ENCODE measurements at places on chromosomes 16 and 17. TPM values are rescaled to one million over a fixed set of nuclear protein-coding genes. Genes with fewer than 3 reads are reported as not detected.

GRCh38 chr16:67996666-67997065, 2.6 kb downstream of the DPEP2 start:
- no peak for DNase-seq

DNA sequence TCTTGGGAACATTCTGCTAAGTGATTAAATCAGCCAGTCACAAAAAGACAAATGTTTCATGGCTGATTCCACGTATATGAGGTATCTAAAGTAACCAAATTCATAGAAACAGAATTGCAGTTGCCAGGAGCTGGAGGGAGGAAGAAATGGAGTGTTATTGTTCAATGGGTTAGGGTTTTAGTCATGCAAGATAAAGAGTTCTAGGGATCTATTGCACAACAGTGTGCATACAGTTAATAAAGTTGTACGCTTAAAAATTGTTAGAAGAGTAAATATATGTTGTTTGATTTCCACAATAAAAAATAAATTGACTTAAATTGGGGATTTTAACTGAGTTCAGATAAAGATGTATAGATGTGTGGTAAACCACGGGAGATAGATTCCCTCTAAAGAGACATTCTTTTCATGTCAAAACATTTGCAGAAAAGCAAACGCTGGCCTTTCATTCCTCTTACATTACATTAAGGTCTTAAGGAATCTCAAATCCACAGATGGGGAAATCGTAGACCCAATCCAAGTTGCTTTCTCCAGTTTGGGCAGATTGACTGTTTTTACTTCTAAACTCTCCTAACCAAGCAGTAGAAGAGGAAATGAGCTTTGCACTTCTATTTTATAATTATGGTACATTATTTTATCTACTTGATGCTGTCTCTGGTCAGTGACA, 4.6 kb downstream of the PRDM7 start:
- no peak for DNase-seq

- peak; percentile 12 for DNase-seq
Observed at GRCh38 chr17:72118335-72119076, 2.3 kb upstream of the SOX9 start.

- DNase-seq = no peak
Observed at GRCh38 chr16:77995843-77996455, 26.4 kb upstream of the CLEC3A start.

DNA sequence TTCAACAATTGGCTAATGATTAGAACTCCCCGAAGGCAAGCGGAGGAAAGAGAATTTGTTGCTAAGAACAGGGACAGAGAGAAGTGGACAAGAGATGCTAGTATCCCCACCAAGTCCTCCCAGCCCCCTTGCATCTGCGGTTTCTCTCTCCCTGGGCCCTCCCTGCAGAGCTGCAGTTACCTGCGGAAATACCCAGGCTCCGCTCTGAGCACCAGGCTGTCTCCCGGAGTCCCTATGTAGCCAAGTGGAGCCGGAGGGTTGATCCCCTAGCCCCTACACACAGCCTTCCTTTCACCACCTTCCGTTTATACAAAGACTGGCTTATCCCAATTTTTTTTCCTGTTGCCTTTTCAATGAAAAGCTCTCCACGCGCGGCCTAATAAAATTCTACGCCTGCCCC, 834.4 kb downstream of the KCNJ2 start:
- DNase-seq = no peak

GRCh38 chr17:14299280-14300141, 1.4 kb upstream of the HS3ST3B1 start:
- no peak for DNase-seq

GRCh38 chr17:55200904-55201303, 63.9 kb upstream of the HLF start:
- no peak for DNase-seq

- DNase-seq = no peak
Observed at GRCh38 chr17:67359960-67360791, 6.2 kb downstream of the PSMD12 start.

DNA sequence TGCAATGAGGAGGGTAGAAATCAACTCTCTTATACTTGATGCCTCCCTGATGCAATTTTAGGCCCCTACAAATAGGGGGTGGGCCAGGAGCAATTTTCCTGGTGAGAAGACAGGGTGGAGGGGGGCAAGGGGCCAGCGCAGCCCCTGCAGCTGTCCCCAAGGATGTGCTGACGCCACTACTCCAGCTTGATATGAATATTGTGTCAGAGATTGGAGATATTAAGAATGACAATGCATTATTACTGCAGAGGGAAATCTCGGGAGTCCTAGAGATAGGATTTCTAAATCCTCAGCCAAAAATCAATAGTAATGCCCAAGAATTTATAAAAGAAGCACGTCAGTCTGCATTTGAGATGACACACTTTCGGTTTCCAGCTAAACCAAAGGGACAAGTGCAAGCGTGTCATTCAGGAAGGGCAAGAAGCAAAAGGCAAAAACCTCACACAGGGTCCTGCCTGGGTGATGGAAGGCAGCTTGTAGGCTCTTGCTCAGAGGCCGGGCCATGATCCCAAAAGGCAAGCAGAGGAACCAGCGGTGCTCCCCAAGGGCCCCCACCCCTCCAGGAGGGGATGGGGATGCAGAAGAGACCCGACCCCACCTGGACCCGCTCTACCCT, 178.8 kb downstream of the C16orf78 start:
- no peak for DNase-seq

- no peak for DNase-seq
Observed at GRCh38 chr17:30554839-30555751, 77.9 kb downstream of the GOSR1 start.

DNA sequence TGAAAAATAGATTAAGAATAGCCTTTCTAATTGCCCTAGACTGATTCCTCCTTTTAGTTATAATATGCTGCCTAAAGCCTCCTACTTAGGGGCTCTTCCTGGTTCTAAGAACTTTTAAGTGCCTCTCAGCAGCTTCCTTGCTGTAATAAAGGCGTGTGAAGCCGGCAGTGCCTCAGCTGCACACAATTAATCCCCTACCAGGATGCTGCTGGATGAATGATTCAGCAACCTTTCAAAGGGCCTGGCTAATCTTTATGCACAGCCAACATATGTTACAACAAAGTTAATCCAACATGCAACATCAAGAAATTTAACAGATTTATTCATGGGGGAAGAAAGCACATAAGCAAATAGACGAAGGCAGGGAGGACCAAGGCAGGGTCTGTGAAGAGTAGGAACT, 145.2 kb downstream of the PMP22 start:
- DNase-seq = no peak

DNA sequence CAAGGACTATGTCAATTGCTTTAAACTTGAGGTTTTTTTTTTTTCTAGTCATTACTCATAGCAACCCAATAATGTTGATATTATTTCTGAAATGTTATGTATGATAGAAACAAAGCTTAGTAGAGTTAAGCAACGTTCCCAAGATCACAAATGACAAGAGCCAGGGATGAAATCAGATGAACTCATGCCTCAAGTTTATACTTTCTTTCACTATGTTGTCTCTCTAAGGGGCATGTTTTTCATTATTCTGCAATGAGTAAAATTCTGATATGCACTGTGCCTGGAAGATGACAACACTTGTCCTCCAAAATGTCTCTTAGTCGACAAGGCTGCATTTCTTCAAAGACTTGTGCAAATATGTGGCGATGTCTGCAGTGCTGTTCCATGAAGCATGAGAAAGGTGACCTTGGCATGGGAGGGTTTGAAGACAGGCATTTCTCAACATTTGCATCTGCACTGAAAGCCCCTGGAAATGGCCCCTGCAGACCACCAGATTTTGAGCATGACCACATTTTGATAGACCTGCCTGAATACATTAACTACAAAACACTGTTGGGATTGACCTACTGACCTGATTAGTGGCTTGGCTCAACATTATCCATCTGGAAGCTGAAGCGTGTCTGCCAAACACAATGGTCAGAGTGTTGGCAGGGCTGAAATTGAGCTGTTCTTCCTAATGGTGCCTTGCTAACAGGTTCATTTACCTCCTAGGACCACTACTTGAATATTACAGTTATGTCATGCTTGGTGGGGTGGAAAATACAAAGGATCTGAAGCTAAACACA, 1027.5 kb downstream of the CDH11 start:
- DNase-seq = no peak

- no peak for DNase-seq
Observed at GRCh38 chr16:89417352-89417751, 73.0 kb downstream of the ANKRD11 start.

GRCh38 chr17:78652913-78653312, 75.7 kb upstream of the DNAH17 start:
- no peak for DNase-seq

DNA sequence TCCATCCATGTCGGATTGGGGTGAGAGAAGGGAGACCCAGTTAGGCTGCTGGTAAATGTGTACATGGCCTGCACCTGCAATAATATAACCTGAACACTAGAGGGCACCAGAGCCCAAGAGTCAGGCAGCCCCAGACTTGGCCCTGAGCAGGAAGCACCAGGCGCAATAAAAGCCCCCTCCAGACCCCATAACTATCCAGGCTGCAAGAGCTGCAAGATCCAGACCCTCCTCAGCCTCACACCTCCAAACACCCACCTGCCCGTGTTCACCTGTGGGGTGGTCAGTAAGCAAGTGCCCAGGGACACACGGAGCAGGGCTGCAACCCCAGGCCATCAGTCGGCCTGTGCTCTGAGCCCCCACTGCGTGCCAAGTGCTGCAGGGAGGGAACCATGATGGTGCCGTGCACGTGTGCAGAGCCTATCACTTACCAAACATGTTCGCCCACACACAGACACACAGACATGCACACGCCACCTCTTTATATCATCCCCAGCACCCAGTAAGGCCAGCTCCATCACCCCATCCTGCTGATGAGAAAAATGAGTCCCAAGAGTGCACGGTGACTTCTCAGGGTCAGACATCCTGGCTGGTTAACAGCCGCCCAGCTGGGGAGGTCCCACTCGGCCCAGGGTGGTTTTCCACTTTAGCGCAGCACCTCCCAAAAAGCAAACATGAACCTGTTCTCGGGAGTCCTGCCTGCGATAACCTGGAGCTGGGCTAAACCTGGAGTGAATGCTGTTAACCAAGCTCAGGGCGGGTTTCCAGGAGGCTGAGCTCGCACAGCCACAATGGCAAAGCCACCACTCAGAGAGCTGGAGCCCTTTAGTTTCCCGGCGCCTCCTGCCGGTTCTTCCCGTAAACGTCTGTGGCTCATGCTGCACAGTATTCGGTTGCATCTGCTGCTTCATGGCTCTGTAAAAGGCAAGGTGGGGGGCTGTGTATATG, 439.8 kb downstream of the SOX9 start:
- no peak for DNase-seq

- DNase-seq = no peak
Observed at GRCh38 chr17:79861413-79862216, 22.4 kb upstream of the CBX4 start.

DNA sequence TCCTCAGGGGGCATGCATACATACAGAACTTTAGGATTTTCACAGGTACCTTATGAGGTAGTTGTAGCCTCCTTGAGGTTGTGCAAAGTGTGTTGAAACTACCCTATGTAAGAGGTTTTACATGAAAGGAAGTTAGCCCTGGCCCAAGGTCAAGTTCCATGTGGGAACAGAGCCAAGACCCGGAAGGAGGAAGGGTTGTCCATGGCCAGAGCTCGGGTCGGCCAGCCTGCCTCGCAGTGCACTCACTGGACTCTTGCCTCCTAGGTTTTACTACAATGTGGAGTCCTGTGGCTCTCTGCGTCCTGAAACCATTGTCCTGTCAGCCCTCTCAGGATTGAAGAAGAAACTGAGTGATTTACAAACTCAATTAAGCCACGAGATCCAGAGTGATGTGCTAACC, 8.2 kb downstream of the POLR2C start:
- no peak for DNase-seq

GRCh38 chr17:78038748-78039288, 80.3 kb downstream of the TNRC6C start:
- DNase-seq = no peak

DNA sequence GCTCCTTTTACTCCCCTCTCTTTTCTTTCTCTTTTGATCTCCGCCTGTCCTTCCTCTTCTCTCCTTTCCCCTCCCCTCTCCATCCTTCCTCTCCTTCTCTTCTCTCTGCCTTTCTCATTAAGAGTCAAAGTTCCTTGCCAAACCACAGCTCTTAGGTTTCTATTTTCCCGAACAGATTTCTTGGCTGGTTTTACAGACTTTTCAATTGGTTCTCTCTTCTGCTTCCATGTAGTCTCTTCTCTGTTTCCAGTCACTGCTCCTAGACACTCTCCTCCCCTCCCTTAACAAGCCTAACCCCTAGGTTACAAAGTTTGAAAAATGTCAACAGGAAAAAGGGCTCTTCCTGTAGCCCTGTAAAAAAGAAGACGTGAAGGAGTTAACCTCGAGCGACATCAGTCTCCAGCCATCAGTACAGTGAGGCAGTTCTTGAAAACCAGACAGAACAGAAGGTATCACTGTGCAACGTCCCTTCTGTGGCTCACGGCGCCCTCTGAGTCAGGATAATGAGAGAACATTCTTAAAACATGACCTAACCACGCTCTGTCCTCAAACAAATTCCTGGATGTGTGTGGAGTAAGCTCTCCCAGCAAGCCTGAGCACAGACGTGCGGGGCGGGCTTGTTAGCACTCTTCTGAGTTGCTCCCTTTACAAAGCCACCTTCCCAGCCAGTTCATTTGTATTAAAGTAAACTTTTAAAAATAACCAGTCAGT, 11.6 kb upstream of the MARCHF10 start:
- DNase-seq = peak; percentile 83

GRCh38 chr16:30010844-30011713, at the start of gene DOC2A:
Gene DOC2A (minus strand): TSS chr16:30011027. CDS start chr16:30010222, 805 bp downstream.
- no peak for DNase-seq

GRCh38 chr17:8029121-8029520, 9.7 kb upstream of the ALOX15B start:
- DNase-seq = no peak

DNA sequence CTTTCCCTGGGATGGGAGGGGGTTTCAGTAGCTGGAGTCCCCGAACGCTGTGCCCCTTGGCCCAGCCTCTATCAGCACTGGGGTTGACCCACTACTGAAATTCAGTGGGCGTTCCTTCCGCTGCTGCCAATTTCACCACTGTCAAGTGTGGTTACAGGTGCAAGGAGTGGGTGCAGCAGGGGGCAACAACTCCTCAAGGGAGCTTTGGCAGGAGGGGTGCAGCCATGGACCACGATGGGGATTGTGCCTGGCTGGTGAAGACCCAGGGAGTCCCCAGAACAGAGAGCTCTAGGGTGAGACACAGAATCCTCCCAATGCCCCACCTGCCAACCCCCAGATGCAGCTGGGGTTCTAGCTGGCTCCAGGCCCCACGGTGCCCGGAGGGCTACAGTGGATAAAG, 123.5 kb upstream of the SDK2 start:
- no peak for DNase-seq

Gene NACA2
- not detected for total RNA-seq

Gene STAC2
- not detected for total RNA-seq

Gene DNASE1L2
- total RNA-seq = 0.82 TPM

Gene ZNRF1
- total RNA-seq = 39.3 TPM

Gene TMEM220
- 9.4 TPM for total RNA-seq

Gene OSGIN1
- total RNA-seq = 4.1 TPM

Gene RNF151
- total RNA-seq = not detected
